ENCODE measurements at places on chromosomes 13 and 19. TPM values are rescaled to one million over a fixed set of nuclear protein-coding genes. Genes with fewer than 3 reads are reported as not detected.

ATP8B3 gene
- 3.0 TPM for polyA plus RNA-seq

BRME1 gene
- polyA plus RNA-seq: 8.2 TPM

LENG1 gene
- polyA plus RNA-seq: 10.1 TPM

ACTMAP gene
- polyA plus RNA-seq: 30.4 TPM

PSG11 gene
- polyA plus RNA-seq: not detected

SULT2B1 gene
- 0.20 TPM for polyA plus RNA-seq

MBD3L3 gene
- not detected for polyA plus RNA-seq

CPB2 gene
- not detected for polyA plus RNA-seq

GRIN2D gene
- polyA plus RNA-seq: 3.5 TPM

PCDH20 gene
- polyA plus RNA-seq: 6.5 TPM

GRK1 gene
- 0.13 TPM for polyA plus RNA-seq

TUBB4A gene
- 21.6 TPM for polyA plus RNA-seq

ZNF331 gene
- 28.2 TPM for polyA plus RNA-seq

GAS6 gene
- 91.8 TPM for polyA plus RNA-seq
